ENCODE measurements at places on chromosomes 1 and 21.

- no peak for DNase-seq
These were observed 20.5 kb upstream of the PDC start for GRCh38 chr1:186481303-186481888.

GRCh38 chr1:236725668-236726067 lies 39.4 kb downstream of the ACTN2 start:
- DNase-seq = no peak

GRCh38 chr1:154186177-154186576 lies 5.7 kb downstream of the TPM3 start:
- peak; percentile 81 for DNase-seq

- DNase-seq = peak; percentile 85
These were observed at the start of gene IL24 for GRCh38 chr1:206897175-206897574. IL24 (plus strand) TSS chr1:206897443; CDS start chr1:206897833, 390 bp downstream.

DNA sequence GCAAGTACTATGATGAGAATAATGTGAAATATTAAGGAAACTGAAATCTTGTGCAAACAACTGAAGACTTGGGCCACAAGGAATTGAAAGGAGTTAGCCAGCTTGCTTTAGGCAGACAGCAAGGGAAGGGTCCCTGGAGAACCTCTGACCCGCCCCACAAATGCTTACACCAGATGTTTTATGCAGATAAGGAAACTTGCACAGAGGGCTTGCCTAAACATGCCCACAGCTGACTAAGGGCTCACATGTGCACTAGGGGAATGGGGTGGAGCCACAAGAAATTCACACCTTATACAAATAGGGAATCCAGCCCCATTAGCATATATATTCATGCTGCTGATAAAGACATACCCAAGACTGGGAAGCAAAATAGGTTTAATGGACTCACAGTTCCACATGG lies 86.1 kb upstream of the CYYR1 start:
- DNase-seq = no peak

GRCh38 chr1:22737374-22738068 lies 26.9 kb downstream of the EPHB2 start:
- DNase-seq = no peak

GRCh38 chr1:70140343-70140742 lies 65.0 kb downstream of the LRRC40 start:
- DNase-seq = no peak

GRCh38 chr1:205294175-205294917 lies 27.2 kb downstream of the NUAK2 start:
- DNase-seq = no peak

GRCh38 chr1:164863056-164863455 lies 304.1 kb downstream of the PBX1 start:
- no peak for DNase-seq

DNA sequence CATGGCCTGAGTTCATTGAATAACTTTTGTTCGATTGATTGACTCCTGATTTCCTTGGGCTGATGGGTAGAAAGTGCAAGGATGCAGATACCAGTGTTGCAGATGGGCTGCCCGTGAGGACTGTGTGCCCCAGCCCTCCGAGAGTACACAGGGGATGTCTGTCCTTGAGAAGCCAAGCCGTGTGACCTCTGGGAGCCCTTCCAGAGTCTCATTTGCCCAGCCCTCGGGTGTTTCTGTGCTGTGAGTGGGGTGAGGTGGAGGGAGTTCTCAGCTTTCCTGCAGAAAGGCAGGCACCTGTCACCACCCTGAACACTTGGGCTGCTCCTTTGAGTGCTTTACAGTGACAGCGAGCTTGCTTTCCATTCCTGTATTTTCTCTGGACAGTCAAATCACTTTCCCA lies 96.4 kb upstream of the CACNA1E start:
- no peak for DNase-seq

GRCh38 chr21:42146821-42147220 lies 72.1 kb upstream of the ABCG1 start:
- DNase-seq = no peak

DNA sequence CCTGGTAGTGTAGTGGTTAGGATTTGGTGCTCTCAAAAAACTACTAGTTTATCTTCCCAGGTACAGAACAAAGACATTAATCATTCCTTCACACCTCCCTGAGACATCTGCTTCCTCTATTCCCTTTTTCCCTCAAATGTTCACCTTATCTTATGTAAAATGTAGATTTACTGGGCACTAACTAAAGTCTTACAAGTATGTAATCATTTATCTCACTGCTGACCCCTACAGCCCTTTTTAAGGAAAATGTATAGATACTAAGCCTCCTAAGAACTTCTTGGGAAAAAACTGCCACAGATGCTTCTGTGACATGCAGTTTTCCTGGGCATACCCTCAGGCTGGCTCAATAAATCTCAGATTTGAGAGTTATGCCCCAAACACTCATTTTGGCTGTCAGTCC lies 50.8 kb upstream of the NEK7 start:
- no peak for DNase-seq

DNA sequence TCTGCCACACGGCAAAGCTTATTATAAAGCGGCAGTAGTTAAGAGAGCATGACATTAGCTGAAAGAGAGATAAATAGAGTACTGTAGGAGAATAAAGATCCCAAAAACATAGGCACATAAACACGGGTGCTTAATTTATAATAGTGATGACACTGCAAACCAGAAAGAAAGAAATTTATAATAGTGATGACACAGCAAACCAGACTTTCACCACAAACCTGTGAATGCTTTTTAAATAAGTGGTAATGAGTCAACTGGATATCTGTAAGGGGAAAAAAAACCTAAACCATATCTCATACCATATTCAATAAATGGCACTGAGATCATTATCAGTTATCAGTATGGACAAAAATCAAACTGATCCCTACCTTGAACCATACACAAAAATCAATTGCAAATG lies 25.5 kb downstream of the USP1 start:
- no peak for DNase-seq

DNA sequence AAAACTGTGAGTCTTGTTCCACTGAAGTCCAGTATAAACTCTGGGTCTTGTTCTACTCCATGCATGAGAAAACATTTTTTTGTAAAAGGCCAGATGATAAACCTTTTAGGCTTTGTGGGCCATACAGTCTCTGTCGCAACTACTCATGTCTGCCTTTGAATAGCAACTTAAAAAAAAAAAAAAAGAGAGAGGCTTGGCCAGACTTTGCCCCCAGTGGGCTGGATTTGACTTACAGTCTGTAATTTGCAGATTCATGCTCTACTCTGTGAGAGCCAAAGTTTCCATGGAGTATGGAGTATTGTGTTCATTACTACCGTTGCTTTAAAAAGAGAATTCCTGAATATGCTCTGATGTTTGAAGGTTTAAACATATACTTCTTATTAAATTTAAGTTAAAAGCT lies 654.9 kb upstream of the PKN2 start:
- no peak for DNase-seq

DNA sequence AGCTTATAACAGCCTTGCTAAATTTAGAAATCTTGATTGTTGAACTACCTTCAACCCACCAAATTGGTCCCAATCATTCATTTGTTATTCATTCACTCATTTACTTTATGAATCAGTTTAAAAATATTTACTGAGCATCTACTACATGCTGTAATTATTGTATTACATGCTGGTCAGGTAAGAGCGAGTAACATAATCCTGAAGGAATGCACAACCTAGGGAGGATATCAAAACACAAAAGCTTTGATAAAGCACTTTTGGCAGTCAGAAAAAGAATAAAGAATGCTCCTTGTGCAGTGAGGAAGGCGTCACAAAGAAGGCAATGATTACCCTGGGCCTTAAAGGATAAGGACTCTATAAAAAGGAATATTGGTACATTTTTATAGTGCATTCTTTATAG lies 518.9 kb upstream of the NR5A2 start:
- no peak for DNase-seq

- DNase-seq = no peak
These were observed 26.5 kb upstream of the AVPR1B start for GRCh38 chr1:206143537-206144172.

DNA sequence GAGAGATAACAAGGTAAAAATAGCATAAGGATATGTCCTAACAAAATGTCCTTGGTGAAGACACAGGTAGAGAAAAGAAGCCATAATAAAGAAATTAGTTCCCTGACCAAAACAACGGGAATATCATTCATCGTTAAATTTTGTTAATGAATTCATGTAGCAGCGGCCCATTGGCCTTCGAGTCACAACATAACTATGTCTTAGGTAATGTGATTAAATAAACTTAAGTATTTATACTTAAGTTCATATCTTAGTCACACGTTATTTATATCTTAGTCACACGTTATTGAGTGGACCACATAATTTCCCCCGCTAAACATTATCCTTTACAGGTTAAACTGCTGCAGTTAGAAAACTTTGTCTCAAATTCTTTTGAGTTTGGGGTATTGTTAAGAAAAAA lies 1.2 kb downstream of the NEXN start:
- DNase-seq = no peak

DNA sequence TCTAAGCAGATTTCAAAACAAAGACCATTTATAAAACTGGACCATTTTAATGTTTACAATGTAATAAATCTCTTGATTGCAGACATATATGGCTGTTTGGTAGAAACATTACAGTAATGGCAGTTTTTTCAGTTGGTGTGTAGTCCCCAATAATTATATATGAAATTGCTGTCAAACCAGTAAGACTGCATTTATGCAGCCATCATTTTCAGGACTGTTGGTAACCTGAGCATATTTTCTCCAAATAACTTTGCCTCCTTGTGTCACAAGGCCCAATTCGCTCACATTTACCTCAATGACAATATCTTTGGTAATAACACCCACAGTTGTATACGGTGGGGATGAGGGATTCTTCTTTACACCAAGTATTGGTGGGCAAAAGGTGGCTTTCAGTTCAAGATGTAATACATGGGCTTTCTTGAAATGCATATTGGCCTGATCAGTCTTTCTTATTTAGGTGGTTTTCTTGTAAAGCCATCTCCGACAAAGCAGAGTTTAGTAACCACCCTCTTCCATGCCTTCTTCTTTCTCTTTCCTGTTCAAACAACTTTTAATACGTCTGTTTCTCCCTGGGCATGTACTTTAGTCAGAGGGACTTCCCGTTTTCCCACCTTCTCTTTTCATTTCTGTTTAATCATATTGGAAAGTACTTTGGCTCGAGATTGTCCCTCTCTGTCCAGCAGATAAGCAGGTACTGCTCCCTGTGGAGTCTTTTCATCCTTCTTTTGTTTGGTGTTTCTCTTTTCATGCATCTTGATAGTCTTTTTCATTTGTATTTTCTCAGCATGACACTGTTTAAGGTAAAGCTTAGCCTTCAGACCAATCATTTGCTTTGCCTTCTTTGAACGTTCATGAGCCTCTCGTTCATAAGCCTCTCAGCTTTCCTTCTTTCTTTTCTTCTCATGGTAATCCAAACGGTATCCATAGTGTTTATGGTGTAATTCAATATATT lies 30.4 kb downstream of the ATP2B4 start:
- no peak for DNase-seq

- no peak for DNase-seq
These were observed 14.5 kb upstream of the APP start for GRCh38 chr21:26185021-26185420.

DNA sequence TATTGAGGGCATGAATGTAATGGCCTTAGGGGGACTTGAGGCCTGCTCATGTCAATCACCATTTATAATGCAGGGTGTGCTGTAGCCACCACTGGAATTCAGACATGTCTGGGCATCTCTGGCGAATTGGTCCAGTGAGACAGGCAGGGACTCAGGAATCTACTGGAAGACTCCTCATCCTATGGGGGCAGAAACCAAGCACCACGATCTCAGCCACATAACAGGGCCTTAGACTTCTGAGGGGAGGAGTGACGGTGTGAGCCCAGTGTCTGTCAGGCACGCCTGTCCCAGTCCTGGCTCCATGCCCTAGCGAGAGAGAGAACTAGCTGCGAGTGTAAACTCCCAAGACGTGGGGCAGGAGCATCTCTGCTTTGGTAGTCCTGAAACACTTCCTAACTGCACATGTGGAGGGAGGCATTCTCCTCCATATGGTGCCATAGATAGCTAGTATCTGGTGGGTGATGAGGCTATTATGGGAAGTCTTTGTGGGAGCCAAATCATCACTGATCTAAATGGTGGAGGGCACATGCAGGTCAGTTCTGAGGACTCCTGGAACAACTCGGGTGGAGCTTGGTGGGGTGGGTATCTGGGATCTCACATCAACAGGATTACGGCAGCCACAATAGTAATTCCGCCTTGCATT lies 29.8 kb upstream of the KIAA0040 start:
- DNase-seq = no peak

DNA sequence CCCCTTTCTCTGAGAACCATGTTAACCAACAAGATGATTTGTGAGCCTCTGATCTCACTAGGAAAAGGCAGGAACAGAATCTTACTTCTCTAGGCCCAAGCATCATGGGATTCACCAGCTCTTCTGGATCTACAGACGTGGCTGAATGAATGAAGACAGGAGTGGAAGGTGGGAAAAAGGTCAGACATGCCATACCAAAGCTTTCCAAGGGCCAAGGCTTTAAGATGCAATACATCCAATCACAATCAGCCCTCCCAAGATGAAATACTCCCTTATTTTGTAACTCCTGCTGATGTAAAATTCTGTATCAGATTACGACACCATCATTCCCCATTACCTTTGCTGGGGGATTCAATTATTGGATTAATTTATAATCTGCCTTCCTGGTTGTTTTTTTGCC lies 80.9 kb downstream of the SSBP3 start:
- DNase-seq = no peak

DNA sequence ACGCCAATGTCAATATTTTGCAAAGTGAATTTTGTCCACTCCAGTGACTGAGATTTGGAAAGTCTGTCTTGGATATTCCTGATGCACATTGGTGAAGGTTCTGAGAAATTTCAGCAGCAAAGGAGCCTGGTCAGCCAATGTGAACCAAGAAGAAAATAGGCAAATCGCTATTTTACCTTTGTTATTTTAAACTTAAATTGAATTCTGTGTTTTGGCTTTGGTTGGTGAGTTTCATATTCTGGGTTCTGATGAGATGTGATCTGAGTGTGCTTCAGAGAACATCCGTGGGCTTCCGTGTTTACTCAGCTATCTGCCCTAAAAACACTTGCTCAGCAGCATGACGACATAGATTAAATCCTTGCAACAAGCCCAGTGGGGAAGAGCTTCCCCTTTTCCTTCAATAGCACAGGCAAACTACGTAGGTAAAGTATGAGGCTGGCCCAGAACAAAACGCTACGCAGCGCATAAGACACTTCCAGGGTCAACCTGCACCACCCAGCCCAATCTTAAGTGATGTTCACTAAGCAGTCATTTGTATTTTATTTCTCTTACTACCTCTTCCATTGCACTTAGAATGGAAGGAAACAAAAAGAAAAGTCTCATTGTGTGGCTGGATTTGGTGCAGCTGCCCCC lies 176.4 kb upstream of the KAZN start:
- no peak for DNase-seq

GRCh38 chr21:36535618-36536241 lies 55.8 kb upstream of the CLDN14 start:
- no peak for DNase-seq

GRCh38 chr1:52140633-52141512 lies 1.0 kb upstream of the ZFYVE9 start:
- no peak for DNase-seq

DNA sequence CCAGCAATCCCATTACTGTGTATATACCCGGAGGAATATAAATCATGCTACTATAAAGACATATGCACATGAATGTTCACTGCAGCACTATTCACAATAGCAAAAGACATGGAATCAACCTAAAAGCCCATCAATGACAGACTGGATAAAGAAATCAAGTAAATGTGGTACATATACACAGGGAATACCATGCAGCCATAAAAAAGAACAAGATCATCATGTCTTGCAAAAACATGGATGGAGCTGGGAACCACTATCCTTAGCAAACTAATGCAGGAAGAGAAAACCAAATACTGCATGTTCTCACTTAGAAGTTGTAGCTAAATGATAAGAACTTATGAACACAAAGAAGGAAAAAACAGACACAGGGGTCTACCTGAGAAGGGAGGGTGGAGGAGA lies 6.4 kb upstream of the ANGPTL3 start:
- DNase-seq = no peak

All from stimulated activated CD4-positive, alpha-beta T cell treated with anti-CD3 and anti-CD28 coated beads, Interleukin-15, amount 100 ng/mL, for 24 hours (primary cell).